Astrocyte (in vitro differentiated cells and primary cell): ENCODE measurements at places on chromosomes 2 and 18. TPM values are rescaled to one million over a fixed set of nuclear protein-coding genes. Genes with fewer than 3 reads are reported as not detected.

GRCh38 chr2:240603081-240603835, 16.7 kb downstream of the CAPN10 start:
- DNase-seq, result no peak

GRCh38 chr2:8138923-8139667, 542.8 kb upstream of the ID2 start:
- no peak for DNase-seq

GRCh38 chr2:54945391-54946219, 104.6 kb downstream of the RTN4 start:
- DNase-seq, result peak; percentile 33

DNA sequence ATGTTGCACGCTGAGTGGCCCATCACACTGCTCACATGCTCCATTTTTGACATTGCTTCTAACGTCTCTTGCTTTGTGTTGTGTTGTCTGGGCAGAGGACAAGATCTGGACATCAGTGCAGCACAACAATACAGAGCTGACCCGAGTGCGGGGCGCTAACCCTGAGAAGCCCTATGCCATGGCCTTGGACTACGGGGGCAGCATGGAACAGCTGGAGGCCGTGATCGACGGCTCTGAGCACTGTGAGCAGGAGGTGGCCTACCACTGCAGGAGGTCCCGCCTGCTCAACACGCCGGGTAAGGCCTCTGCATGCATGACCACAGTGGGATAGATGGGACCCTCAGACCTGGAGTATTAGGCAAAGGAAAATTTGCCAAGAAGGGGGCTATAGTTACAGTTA, 622.6 kb downstream of the CNTNAP5 start:
- no peak for DNase-seq

- no peak for DNase-seq
These were observed 60.4 kb upstream of the IL1R2 start for GRCh38 chr2:101931402-101931801.

GRCh38 chr2:241458687-241459086, 49.7 kb downstream of the STK25 start:
- no peak for DNase-seq

The ITGAV gene
- total RNA-seq, result 661 and 779 TPM in 2 replicates

The CYS1 gene
- total RNA-seq, result 3.7 and 4.8 TPM in 2 replicates

The ADAM17 gene
- 44.9 and 48.4 TPM in 2 replicates for total RNA-seq

The ELAC1 gene
- total RNA-seq, result 7.6 and 8.2 TPM in 2 replicates
